ENCODE measurements at places on chromosomes 13 and 19.

GRCh38 chr13:49464085-49464484 lies 20.0 kb downstream of the SETDB2 start:
- no peak for DNase-seq

- DNase-seq: no peak
Observed at GRCh38 chr13:40352380-40352778, 314.1 kb downstream of the FOXO1 start.

- DNase-seq: no peak
Observed at GRCh38 chr13:66021846-66022245, 1208.3 kb downstream of the PCDH9 start.

- DNase-seq: no peak
Observed at GRCh38 chr19:32652894-32653598, 21.9 kb downstream of the ANKRD27 start.

- DNase-seq: no peak
Observed at GRCh38 chr19:44602081-44602480, 11.3 kb upstream of the IGSF23 start.

DNA sequence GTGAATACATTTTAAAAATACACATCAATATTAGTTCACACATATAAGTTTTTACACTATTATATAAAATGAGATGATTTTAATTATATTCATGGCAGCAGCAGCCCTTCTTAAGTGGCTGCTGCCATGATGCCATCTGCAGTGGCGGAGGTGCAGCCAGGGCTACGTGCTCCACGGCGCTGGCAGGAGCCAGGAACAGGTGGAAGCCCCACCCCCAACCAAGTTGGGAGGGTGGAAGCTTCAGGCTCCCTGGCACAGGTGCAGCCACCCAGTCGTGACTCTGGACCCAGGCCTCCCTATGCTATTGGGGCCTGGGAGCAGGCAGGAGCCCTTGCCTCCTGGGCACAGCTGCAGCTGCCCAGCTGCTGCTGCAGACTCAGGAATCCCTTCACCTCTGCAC lies 646.9 kb upstream of the PCDH9 start:
- no peak for DNase-seq

- no peak for DNase-seq
Observed at GRCh38 chr13:44197791-44198770, 175.5 kb upstream of the SERP2 start.

DNA sequence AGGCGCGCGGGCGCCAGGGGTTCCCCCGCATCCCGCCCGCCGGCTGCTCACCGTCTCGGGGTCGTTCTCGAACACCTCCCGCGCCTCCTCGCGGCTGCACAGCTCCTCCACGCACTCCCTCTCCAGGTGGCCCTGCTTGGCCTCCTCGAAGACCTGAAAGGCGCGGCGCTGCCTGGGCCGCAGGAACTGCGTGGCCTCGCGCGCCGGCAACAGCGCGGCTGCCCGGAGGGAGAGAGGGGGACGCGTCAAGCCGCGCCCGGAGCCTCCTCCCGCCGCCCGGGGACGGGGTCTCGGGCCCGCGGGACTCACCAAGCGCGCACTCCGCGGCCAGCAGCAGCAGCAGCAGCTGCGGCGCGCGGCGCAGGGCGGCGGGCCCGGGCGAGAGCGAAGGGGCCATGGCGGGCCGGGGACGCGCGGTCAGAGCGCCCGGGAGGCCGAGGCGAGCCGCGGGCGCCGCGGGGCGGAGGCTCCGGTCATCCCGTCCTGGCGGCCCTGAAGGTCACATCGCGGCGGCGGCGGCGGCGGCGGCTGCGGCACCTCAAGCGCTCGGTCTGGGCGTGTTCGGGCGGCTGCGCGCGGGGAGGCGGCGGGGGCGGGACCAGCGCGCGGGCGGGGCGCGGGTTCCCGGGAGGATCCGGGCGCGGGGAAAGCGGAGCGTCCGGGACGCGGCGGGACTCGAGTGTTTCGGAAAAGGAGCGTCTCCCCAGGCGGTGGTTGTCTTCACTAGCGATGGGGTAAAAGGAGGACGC lies at the start of gene GAS6:
Gene GAS6 (minus strand): TSS at position 553 of the 749 bp plus-strand sequence. CDS start 156 bp downstream, at position 397.
- no peak for DNase-seq

DNA sequence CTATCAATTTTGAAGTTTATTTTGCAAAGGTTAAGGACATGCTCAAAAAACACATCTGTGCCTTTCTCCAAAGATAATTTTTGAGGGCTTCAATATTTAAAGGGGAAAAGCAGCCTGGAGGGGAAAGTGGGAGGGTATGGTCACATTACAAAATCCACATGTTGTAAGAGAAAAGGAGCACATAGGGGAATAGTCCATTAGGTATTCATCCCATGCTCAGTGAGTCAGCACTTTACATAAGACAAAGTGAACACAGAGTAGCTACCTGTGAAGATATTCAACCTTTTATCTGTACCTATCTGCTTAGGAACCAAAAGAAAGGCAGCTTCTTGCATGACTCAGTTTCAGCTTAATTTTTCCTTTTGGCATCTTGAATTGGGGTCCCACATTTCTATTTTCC lies 932.0 kb downstream of the SLITRK6 start:
- DNase-seq: no peak

GRCh38 chr19:42279902-42280814 lies 11.1 kb downstream of the CIC start:
- peak; percentile 76 for DNase-seq

- no peak for DNase-seq
Observed at GRCh38 chr19:35240327-35240726, 8.5 kb upstream of the LSR start.

- no peak for DNase-seq
Observed at GRCh38 chr19:9065457-9066014, 21.3 kb upstream of the OR1M1 start.

DNA sequence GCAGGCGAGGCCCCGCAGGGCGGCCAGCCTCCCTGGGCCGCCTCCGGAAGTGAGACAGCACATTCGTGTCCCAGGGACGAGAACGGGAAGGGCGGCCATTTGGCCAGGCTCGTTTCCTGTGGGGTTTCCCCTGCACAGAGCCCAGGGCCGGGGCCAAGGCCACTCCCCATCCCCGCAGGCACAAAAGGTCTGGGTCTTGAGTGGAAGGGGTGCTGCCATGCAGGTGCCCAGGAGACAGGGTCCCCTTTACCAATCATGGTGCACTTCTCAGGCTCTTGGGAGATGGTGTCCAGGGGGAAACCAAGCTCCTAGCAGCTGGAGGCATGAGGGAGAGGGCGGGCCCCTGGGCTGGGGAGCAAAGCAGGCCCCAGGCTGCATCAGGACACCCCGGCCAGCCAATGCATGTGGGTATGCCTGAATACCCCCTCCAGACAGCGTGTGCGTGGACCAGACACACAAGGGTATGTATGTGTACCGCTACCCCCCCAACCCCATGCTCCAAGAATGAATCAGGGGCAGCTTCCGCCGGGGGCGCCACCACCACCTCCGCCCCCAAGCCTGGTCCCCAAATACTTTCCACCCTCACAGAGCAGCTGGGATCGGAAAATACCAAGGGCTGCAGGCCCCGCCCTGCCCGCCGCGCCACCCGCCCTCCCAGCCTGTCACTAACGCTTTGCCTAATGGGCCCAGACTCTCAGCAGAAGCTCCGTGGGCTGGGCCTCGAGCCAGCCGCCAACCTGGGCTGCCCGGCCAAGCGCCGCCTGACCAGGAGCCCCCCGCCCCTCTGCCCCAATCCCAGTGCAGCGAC lies 37.6 kb upstream of the NANOS3 start:
- DNase-seq: peak; percentile 78

All from activated T-helper 1 cell treated with anti-CD3 and anti-CD28 coated beads, Interleukin-2, amount 50 U/mL, for 16 hours (primary cell).